ENCODE measurements at places on chromosomes 2 and 18.

DNA sequence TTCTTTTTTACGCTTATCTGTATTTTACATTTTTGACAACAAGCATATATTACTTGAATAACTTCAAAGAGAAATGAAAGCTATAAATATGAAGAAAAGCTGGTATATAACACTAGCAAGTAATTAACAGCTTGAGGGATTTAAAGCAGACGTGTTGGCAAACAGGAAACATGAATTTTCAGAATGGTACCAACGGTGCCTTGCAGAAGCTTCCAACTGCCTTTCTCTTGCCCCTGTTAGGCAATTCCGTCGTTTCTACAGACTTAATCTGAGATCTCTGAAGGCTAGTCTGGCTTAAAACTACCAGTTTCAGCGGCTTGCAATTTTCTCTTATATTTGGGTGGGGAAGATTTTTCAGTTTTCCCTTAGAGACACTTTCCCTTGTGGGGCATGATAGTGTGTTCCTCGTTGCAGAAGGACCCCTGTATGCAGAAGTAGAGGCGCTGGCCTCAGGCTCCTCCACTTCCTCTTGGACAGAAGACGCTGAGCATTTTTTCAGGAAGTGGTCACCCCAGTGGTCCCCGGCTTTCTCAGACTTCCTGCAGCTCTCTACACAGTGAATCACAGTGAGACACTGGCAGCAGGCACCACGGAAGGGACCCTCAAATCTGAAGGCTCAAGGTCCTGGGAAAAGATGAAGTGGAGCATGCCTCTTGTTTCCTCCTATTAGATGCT is 56.2 kb upstream of the SLC16A14 start:
- DNase-seq: no peak

- DNase-seq: no peak
Observed at GRCh38 chr2:72423756-72424155, 276.1 kb upstream of the CYP26B1 start.

- peak; percentile 75 for DNase-seq
Observed at GRCh38 chr2:101305492-101306078, 2.9 kb downstream of the RNF149 start.

GRCh38 chr2:232521959-232522622 is 1.9 kb downstream of the PRSS56 start:
- DNase-seq: peak; percentile 7

GRCh38 chr18:63831080-63831788 is 56.0 kb downstream of the SERPINB7 start:
- DNase-seq: peak; percentile 75

DNA sequence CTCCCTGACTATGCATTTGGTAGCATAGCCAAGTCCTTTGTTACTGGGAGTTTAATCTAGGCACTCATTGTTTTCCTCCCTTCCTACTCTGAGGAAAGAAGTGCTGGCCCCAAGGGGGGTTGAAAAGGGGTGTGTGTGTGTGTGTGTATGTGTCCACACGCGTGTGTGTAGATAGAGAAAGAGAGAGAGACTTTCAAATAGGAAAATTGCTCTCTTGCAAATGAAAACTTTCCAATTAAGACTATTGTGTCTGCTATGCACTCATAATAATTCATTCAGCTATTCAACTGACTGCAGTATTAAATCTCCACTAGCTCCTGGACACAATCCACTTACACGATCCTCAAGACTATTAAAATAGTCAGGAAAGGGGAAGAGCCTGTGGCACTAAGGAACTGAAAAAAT is 92.9 kb upstream of the CSRNP3 start:
- DNase-seq: no peak

DNA sequence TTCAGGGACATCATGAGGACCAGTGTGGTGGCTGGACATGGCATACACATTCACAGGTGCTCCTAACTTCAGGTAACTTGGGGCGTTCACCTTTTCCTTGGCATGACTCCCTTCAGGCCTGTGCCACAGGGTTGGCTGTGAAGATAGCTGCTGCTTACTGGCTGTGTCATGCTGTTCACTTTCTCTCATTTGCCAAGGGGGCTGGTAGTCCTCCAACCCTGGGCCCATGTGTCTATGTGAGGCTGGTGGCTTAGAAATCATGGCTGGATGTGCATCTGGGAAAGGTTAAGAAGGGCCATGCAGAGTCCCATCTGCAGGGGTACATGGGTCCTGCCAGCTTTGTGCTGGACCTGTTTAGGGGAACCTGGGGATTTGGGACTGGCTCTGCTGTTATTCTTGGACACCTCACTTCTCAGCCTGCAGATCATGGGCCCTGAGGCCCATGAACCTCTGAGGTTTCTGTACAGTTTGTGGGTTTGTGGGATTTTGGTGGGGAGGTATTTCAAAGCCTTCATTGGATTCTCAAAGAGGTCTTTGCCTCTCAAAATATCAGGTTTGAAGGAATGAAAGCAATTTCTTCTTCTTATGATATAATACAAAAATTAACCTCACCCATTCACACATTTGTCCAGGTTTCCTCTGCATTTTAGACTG is 62.9 kb downstream of the FHOD3 start:
- DNase-seq: no peak

- no peak for DNase-seq
Observed at GRCh38 chr2:149178612-149179011, 140.1 kb downstream of the LYPD6B start.

DNA sequence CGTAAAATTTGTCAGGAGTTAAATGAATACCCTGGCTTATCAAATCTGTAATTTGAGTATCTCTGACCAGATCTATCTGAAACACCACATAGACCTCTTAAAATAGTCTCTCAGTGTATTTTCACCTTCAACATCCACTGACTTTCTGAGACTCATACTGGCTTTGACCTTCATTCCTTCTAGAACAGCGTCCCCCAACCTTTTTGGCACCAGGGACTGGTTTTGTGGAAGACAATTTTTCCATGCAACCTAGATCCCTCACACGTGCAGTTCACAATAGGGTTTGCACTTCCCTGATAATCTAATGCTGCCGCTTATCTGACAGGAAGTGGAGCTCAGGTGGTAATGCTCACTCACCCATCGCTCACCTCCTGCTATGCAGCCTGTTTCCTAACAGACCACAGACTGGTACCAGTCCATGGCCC is 3.2 kb downstream of the NBAS start:
- no peak for DNase-seq

- peak; percentile 60 for DNase-seq
Observed at GRCh38 chr18:59631583-59632181, 65.5 kb downstream of the CCBE1 start.

GRCh38 chr2:109356324-109357035 is 227.5 kb downstream of the SH3RF3 start:
- no peak for DNase-seq

DNA sequence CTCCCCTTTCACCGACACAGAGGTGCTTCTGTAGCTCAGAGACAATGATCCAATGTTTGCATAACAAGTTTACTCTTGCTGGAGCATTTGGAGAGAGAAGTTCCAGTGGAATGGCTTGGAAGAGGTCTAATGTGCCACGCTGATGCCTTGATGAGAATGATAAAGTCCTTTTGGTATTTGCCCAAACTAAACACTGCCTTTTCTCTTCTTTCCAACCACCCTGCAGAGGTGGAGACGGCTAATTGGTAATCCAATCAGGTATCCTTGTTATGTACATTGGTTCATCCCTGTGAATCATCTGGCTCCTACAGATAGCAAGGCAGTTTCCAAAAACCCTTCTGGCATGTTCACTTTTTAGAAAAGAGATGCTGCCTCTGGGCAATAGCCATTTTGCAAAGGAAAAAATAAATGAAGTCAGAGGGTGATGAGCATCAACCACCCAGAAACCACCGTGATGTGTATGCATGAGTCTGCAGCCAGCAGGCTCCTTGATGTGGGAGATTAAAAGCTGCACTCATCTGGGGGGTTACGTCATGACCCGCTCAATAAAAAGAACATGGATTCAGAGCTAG is 40.6 kb downstream of the KIAA2012 start:
- peak; percentile 86 for DNase-seq

GRCh38 chr18:48136051-48136826 is 205.8 kb upstream of the SMAD2 start:
- DNase-seq: no peak

- DNase-seq: peak; percentile 90
Observed at GRCh38 chr2:67311536-67311935, 85.6 kb upstream of the ETAA1 start.

DNA sequence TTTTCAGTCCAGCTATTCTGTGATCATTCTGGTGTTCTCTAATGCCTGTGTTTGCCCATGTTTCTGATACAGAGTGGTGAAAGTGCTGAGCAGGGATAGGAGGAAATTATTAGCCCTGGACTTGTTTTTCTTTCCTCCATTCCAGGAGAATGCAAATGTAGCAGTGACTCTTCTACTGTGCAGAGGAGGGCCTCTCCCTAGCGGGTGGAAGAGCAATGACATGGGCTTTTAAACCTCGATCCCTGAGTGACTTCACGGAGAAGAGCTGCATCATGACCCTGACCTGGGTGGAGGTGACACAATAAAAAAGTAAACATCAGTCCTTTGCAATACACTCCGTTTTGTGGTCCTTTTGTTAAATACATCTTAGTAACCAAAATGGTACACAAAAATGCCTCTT is 68.0 kb upstream of the NETO1 start:
- no peak for DNase-seq

DNA sequence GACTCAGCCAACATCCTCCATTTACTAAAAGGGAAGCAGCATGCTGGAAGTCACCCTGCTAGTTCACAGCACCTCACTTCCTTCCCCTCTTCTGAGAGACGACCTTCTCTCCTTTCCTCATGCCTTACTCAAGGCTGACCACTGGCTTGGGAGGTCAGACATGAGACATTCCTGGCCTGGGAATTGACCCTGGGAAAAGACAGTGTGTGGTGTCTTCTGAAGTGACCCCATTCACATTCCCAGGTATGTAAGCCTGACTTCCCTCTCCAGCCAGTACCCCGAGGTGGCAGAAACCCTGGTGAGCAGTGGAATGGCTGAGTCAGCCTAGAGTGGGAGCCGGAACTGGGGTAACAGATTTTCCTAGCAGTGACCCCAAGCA is 92.4 kb downstream of the PLB1 start:
- DNase-seq: no peak

- DNase-seq: no peak
Observed at GRCh38 chr2:188306271-188306670, 14.6 kb downstream of the GULP1 start.

GRCh38 chr2:112962308-112963175 is 15.3 kb upstream of the IL36G start:
- DNase-seq: no peak

- DNase-seq: no peak
Observed at GRCh38 chr2:1729242-1729641, 15.1 kb downstream of the PXDN start.

DNA sequence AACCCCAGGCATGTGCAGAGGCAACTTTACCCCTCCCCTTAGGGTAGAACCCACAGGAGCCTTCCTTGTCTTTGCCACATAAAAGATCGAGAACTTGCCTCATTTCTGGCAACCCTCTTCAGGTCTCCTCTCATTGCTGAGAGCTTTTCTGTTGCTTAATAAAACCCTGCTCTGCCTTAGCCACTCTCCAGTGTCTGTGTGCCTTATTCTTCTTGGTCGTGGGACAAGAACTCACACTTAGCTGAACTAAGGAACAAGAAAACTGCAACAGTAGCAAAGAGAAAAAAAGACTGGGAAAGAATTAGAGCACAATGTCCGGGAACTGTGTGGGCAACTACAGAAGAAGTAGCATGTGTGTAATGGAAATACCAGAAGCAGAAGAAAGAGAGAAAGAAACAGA is 56.2 kb upstream of the SMIM21 start:
- DNase-seq: peak; percentile 13

- DNase-seq: peak; percentile 37
Observed at GRCh38 chr18:10322435-10322834, 132.0 kb upstream of the APCDD1 start.

DNA sequence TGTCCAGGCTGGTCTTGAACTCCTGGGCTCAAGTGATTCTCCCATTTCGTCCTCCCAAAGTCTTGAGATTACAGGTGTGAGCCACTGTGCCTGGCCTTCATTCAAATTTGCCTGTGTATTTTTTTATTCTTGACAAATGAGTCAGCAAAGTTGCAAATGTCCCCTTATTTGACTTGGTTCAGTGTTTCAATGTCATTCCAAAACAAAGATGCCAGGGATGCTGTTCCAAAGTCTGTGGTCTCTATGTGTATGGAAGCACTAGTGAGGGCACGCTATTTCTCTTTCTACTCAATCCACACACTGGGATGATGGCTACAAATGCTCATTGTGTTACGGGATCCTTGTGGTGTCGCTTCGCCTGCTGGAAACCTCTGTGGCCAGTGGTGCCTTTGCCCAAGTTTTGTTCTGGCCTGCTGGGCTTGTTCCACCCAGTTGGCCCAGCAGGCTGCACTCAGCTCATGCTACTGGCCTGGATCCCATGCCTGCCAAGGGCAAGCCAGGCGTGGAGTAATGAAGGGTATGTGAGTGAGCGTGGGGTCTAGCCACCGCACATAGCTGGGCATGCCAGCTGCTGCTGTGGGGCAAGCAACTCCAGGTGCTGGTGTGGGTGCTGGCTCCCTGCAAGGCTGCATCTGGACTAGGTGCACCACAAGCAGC is 35.6 kb downstream of the FBXO48 start:
- DNase-seq: no peak

- no peak for DNase-seq
Observed at GRCh38 chr2:128560718-128561117, 242.1 kb upstream of the HS6ST1 start.

GRCh38 chr2:167198009-167198408 is 309.7 kb downstream of the XIRP2 start:
- no peak for DNase-seq

GRCh38 chr2:236171181-236171679 is 3.0 kb upstream of the GBX2 start:
- no peak for DNase-seq

- no peak for DNase-seq
Observed at GRCh38 chr18:74029161-74029560, 118.5 kb downstream of the FBXO15 start.

- DNase-seq: peak; percentile 97
Observed at GRCh38 chr18:9743200-9744016, 35.3 kb downstream of the RAB31 start.

- peak; percentile 6 for DNase-seq
Observed at GRCh38 chr2:162475661-162476060, 131.7 kb downstream of the GCA start.

DNA sequence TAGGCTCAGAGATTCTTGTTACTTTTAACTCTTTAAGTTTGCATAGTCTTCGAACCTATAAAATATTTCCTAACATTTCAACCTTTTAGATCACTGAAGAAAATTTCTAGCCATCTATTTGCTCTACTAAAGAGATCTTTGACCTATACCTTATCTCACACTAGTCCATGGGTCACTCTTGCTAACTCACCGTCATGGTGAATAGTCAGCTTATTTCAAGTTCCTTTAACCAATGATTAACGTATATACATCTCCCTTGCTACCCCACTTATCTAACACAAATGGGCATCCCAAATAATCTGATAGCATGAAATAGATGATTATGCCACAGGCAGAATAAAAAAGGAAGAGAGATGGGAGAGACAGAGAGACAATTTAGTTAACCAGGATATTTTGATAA is 303.1 kb downstream of the GPD2 start:
- DNase-seq: no peak

GRCh38 chr2:237084444-237084843 is 1.2 kb upstream of the COPS8 start:
- DNase-seq: no peak

GRCh38 chr2:37665604-37666362 is 5.7 kb downstream of the CDC42EP3 start:
- DNase-seq: no peak

GRCh38 chr2:64817453-64817852 is 163.7 kb upstream of the SERTAD2 start:
- no peak for DNase-seq

- no peak for DNase-seq
Observed at GRCh38 chr18:61972389-61973264, 79.8 kb upstream of the RNF152 start.

Measured in fibroblast of mammary gland (primary cell).